DMS79 treated with DMSO at 0.1 percent for 48 hours (cell line): ENCODE measurements at places on chromosomes 4 and X.

DNA sequence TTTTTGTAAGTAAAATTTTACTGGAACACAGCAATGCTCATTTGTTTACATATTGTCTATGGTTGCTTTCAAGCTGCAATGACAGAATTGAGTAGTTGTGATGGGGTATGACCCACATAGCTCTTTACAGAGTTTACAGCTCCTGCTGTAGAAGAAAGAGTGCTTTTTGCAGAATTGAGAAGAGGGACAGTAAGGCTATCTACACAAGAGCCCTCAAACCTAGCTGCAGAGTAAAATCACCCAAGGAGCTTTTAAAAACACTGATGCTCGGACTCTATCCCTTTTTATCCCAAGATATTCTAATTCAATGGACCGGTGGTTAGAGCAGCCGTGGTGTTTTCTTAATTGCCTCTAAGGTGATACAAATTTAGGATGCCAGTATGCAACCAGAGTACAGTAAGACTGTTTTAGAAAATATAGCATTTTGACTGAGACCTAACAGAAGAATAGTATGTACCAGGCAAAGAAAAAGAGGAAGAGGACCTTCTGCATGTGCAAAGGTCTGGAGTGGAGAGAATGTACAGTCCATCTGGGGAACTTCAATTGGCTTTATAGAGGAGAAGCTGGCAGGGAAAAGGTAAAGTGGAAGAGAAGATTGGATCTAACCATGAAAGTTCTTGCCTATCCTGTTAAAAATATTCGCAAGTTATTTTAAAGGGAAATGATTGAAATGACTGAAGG, 663.6 kb upstream of the CPEB2 start:
- no peak for DNase-seq

- no peak for DNase-seq
Observed at GRCh38 chr4:24564488-24564887, 19.9 kb downstream of the DHX15 start.

DNA sequence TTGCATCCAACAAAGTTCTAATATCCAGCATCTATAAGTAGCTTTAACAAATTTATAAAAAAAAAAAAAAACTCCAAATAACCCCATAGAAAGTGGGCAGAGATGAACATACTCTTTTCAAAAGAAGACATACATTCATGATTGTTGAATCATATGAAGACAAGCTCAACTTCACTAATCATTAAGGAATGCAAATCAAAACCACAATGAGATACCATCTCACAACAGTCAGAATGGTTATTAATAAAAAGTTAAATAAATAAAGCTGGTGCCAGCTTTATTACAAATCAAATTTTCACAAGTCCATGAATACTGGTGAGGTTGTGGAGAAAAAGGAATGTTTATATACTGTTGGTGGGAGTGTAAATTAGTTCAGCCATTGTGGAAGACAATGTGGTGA, 592.0 kb downstream of the IQCM start:
- DNase-seq, result no peak

DNA sequence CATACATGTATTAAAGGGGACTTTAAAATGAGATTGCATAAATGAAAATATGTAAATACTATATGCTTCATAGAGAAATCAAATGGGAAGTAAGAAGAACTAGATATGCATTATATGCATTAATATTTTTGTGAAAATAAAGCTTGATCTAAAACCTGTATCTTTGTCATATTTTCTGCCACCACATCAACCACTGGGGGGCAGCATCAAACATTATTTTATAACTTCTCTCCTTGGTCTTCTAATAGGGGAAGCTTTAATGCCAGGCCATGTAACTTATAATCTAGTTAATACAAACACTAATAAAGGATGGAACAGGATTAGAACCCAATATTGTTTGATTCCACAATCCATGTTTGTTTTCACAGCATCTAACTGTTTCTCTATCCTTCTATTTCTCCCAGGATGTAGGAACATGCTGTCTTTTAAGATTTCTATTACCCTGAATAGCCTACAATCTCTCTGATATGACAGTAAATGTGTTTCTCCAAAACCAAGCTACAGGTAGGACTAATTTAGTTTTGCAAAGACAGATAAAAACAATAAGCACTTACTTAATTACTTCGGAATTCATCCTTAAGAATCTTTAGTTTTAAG, 10.0 kb downstream of the QRFPR start:
- DNase-seq, result no peak

DNA sequence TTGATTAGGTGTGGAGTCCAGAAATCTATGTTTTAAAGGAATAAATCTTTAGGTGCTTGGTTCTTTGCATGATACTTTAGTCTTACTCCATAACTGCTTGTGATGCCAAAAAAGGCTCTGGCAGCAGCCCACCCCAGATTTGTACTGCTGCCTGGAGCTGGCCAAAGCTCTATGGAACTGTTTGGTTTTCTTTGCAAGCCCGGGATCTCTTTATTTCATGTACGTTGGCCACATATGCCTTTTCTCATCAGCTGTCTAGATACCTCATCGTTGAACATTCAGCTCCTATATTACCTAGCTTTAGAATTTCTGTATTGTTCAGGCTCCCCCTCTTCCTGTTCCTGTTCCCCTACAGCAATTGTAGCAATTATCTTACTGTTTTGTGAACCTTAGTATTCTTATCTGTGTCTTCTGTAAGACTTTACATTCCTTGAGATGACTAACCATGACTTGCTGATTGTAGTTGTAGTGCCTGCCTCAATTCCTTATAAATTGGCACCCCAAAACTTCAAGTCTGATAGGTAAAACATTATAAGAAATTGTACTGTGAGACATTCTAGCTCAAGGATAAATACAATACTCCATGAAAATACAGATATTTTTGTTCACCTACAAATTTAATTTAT, 199.4 kb upstream of the GPRIN3 start:
- no peak for DNase-seq
